Activated CD8-positive, alpha-beta T cell treated with anti-CD3 and anti-CD28 coated beads for 36 hours (primary cell): ENCODE measurements at places on chromosomes 12 and 14.

GRCh38 chr12:105334582-105334981, 4.1 kb downstream of the C12orf75 start:
- DNase-seq = no peak

DNA sequence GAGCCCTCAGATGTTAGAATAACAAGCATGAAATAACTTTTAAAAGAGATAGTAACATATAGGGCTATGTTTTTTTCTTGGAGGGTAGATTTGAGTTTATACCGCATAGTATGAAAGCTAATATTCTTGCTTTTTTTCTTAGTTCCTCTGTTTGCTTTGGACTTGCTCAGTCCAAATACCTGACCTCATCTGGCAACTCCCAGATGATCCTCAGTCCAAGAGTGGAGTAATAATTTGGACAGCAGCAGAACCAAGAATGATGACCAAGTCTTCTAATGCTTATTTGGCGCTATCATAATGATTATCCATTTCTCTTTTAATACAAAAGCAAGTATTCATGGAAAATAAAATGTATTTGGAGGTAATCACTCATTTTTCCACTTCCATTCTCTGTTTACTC, 45.6 kb downstream of the GUCY2C start:
- DNase-seq = no peak

- no peak for DNase-seq
Observed at GRCh38 chr12:47054659-47055058, 24.8 kb upstream of the PCED1B start.

- no peak for DNase-seq
Observed at GRCh38 chr14:51041108-51041531, 53.8 kb downstream of the TRIM9 start.

- DNase-seq = no peak
Observed at GRCh38 chr14:33525626-33526025, 425.2 kb downstream of the EGLN3 start.

GRCh38 chr14:73878436-73878835, 8.2 kb upstream of the ZNF410 start:
- no peak for DNase-seq

GRCh38 chr12:3398196-3398789, 92.7 kb upstream of the PRMT8 start:
- no peak for DNase-seq

GRCh38 chr12:130460611-130461446, 123.1 kb downstream of the PIWIL1 start:
- DNase-seq = no peak

GRCh38 chr14:44316647-44317440, 190.2 kb downstream of the FSCB start:
- peak; percentile 55 for DNase-seq

DNA sequence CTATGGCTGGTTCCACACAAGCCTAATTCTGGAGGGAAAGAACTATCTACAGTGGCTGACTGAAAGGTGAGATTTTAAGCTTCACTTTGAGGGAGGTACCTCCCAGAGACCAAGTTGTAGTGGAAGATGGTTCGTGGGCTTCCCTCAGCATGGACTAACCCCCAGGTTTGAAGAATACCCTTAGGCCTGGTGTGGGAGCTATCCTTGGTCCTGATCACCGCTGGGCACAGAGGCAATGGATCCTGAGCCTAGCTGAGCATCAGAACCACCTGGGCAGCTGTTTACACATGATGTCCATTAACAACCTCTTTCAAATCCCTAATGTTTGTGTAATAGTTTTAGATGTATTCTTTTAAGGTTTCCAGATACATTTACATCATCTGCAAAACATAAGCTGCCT, 10.3 kb downstream of the DAO start:
- DNase-seq = peak; percentile 25

DNA sequence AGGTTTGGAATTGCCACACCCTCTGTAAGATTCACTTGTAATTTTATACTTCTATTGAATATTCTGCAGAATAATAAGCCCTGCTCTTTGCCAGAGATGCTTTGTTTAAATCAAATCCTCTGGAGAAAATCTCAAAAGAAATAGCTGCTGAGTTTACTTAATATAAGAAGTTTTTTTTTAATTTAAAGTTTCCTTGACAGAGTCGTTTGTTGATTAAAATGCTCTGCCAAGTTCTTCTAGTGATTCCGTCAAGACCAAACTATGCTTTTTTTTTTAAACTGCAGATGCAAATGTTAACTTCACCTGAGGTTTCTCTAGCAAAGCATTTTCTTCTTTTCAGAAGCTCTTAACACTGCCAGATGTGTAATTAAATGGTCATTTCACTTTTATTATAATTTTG, 13.4 kb upstream of the NAV3 start:
- DNase-seq = no peak

GRCh38 chr12:119283310-119283709, 51.2 kb upstream of the CCDC60 start:
- DNase-seq = no peak

- no peak for DNase-seq
Observed at GRCh38 chr14:35114036-35114435, 7.8 kb downstream of the PPP2R3C start.
